ENCODE measurements at places on chromosomes 6 and 20.

GRCh38 chr6:135192256-135193174 is 11.4 kb downstream of the MYB start:
- no peak for DNase-seq

DNA sequence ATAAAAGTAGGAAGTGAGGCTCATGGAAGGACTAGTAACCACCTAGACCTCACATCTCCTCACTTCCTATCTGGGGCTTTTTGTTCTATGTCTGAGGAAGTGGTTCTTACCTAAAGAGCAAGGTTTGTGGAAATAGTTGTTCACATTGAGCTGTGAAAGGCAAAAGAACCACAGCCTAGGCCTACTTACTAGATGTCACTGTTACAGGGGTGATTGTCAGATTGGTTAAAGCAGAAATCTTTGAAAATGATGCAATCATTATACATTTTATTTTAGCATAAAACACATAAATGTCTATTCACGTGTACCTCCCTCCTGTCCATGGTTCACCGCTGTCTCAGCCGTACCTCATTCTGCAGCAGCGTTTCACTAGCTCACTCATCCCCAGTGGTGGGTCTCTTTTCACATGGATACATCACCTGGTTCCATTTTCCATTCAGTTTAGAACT is 268.8 kb downstream of the TMEM242 start:
- DNase-seq: no peak

- no peak for DNase-seq
These were observed 56.6 kb downstream of the SH3BGRL2 start for GRCh38 chr6:79687759-79688158.

- DNase-seq: no peak
These were observed 59.9 kb downstream of the E2F3 start for GRCh38 chr6:20461576-20461975.

- no peak for DNase-seq
These were observed 76.6 kb downstream of the ANKEF1 start for GRCh38 chr20:10111139-10111958.

DNA sequence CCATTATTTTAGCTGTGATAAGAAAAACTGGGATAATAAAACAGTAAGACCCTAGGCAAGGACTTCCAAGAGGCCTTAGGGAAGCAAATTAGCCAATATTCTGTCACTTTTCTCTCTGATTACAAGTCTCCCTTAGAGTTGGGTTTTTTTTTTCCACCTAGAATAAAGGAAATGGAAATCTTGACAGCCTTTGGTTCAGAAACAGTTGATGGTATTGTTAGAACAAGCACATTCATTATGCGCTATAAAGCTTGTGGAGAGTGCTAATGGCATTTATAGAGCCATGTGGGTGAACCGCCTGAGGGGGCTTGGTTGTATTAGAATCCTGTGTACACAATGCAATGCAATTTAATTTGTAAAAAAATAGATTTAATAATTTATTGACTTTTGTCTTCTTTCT is 88.9 kb upstream of the OGFRL1 start:
- DNase-seq: no peak

DNA sequence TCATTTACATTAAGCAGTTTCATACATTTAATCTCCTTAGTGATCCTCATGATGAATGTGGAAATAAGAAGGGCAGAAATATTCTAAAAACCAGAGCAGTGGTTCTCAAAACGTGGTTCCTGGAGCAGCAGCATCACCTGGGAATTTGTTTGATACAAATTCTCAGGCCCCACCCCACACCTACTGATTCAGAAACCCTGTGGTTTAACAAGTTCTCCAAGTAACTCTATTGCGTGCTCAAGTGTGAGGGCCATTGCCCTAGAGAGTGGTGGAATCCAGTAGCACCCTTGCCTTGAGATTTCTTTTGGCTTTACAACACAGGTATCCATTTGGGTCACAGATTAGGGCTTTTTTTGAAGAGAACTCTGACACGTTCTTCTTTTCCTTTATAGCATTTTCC is 354.6 kb upstream of the FLRT3 start:
- DNase-seq: no peak

DNA sequence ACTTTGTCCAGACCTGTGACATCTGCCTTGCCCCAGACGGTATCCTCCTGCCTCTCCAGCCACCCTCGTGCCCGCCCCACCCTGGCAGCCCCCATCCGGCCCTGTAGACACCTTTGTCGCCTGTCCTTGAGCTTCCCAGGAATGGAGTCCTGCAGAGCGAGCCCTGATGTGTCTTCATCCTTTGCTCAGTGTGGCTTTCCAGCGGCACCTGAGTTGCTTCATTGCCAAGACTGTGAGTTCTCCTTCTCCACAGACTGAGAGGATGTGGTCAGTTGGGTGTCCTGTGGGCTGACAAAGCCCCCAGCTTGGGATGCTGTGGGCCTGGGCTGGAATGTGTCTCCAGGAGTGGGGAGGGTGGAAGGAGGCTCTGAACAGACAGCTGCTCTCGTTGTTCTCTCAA is 1.7 kb upstream of the CST4 start:
- no peak for DNase-seq

GRCh38 chr20:3297079-3297378 is 58.0 kb upstream of the SLC4A11 start:
- DNase-seq: no peak

DNA sequence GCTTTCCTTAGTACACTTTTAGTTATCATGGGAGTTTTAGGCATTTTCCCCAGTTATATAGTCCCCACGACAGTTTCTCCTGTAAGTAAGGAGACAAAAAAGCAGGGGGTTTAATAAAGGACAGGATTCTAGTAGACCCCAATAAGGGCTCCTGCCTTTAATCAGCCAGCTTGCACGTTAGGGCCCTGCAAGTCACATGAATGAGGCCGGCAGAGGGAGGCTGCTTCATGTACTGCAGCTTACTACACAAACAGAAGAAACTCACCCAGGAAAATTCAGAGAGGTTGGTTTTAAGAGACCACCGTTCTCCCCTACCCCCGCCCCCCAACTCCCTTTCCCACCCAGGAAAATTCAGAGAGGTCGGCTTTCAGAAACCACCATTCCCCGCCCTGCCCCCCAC is 229.7 kb upstream of the MOCS1 start:
- no peak for DNase-seq
